Activated CD4-positive, alpha-beta T cell treated with anti-CD3 and anti-CD28 coated beads, Interleukin-10, Interleukin-2, amounts not matched to agents 100 ng/mL and 50 ng/mL, durations not matched to agents 16 hours and 8 hours (primary cell): ENCODE measurements at places on chromosomes 3 and 15.

DNA sequence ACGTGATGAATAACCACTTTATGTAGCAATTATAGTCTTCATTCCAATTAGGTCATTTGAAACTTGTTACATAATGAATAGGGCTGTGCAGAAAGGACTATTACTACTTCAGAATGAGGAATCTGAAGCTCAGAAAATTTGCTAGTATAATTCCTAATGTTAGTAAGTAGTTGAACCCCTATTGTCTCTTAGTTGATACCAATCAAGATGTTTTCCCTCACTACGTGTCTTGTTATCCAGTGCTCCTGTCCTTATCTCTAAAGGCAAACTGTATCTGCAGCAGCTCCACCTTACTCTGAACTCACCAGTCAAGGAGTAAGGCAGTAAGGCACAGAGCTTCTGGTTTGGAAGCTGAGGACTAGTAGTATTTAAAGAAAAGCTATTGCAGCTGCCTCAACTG, 32.0 kb downstream of the RAB11A start:
- no peak for DNase-seq

DNA sequence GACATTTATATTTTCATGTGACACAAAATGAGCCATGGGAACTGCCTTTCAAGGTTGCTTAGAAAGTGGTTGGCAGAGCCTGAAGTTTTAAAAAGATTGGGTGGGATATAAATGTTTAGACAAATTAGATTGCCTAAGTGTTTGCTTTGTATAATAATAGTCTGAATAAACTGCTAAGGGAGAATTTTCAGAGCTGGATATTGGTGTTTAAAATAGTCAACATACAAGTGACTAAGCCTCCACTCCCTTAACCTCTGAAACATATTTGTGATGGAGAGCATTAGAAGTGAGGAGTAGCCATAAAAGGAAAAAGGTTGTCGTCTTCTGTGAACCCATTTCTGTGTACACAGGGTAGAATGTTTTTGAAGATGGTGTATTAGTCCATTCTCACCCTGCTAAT, 201.6 kb downstream of the THSD4 start:
- DNase-seq = no peak

DNA sequence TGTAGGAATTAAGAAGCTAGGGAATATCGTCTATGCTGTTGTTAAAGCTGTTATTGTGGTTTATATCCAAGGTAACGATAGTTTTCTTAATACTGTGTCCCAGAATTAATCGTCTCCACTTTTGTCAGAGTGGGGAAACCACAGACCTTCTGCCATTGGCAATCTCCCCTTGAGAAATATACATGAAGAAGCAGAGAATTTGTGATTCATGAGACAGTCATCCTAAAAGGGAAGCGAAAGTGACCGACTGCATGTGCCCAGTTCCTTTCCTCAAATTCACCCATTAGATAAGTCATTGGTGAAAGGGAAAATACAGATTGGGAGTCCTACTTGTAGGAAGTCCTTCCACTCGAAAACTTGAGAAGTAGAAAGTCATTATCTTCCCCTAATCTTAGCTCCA, 26.6 kb downstream of the DIPK2A start:
- no peak for DNase-seq

GRCh38 chr3:85090495-85090894, 131.7 kb downstream of the CADM2 start:
- DNase-seq = no peak

- peak; percentile 6 for DNase-seq
These were observed 191.3 kb downstream of the FOXP1 start for GRCh38 chr3:71392251-71392650.

DNA sequence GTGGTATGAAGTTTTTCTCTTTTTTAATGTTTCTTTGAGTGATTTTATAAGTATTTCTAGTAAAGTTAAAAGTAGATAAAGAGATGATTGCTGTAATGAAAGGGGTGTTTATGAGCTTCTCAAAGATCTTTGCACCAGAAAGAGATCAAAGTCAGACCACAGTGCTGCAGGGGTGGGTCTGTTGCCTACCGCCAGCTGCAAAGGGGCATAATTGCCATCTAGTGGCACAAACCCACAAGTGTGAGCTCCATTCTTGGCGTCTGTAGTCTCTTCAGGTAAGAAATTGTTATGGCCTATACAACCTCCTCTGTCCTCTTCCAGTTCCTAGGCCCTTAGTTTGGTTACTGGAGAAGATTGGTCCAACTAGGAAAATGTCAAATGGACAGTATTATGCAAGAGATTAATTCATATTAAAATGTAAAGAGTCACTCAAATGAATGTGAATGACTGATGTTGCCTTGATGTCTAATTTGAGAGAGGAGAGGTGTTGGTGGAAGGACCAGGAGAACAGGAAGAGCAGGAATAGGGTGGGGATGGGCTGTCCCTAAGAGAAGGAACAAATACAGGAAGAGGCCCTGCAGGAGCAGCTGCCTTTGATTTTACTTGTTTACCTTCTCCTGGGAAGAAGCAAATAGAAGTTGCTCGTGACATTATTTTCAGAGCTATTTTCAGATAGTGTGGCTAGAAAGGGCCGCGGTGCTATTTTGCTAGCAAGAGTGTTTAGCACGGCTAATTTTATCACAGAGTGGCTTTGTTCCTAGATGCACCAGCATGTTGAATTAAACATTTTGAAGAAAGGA, 53.0 kb upstream of the GSK3B start:
- peak; percentile 39 for DNase-seq
